ENCODE measurements at places on chromosomes 7 and 10.
A peak's percentile ranks its signal among the peaks of the same experiment; 100 is the strongest.

- no peak for DNase-seq
Observed at GRCh38 chr7:47056731-47057130, 525.2 kb downstream of the TNS3 start.

DNA sequence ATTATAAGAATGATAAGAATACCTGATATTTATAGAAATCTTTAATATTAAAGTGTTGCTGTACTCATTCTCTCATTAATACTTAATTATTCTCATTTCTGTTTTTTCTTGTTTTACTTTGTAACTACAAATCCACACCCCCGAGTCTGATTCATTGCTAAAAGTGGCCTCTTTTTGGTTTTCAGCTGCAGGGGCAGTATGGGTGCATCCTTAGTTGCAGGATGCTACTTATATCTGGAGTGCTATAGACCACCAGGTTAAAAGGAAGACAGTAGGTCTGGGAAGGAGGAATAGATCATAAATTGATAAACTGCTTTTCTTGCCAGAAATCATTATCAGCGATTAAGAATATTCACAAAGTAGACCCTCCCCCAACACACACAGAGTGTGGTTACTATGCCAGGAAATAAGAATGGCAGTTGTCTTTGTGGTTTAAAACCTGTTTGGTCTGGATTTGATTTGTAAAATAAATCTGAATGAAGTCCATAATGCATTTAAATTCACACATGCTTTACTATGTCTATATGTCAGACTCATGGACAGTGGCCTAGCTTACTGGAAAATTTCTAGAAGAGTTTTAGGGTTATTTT is 96.5 kb downstream of the NRF1 start:
- DNase-seq, result no peak

- no peak for DNase-seq
Observed at GRCh38 chr10:14409247-14409646, 78.5 kb upstream of the FRMD4A start.

- no peak for DNase-seq
Observed at GRCh38 chr7:92992932-92993331, 124.8 kb downstream of the SAMD9 start.

DNA sequence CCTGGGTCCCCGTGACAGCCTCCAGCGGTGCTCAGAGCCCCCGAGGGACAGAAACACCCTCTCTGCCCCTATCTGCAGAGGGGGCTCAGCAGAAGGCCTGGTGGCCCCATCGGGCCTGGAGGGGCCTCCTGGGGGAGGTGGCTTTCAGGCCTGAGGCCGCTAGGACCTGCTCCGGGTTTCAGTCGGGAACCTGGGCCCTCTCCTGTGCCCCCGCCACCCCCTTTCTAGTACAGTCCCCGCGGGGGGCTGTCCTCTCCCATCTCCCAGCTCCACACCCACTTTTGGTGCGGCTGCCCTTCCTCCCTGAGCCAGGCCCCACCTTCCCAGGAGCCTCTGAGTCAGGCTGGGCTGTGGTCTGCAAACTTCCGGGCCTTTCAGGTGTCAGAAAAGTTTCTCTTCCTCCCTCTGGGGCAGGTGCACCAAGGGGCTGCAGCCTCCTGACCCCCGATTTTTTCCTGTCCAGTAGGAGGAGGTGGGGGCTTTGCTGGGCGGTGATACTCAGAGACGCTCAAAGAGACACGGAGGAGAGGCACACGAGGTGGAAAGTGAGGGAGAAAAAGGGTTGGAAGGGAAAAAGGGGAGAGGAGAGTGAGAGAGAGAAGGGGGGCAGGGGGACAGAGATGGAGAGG is 692 bp downstream of the CARD11 start:
- no peak for DNase-seq

GRCh38 chr7:43220250-43220649 is 107.8 kb downstream of the HECW1 start:
- peak; percentile 84 for DNase-seq

GRCh38 chr7:1650363-1651030 is 19.6 kb upstream of the ELFN1 start:
- DNase-seq, result no peak

Measured in HFFc6 (cell line).